ENCODE measurements at places on chromosomes 6 and 20. TPM values are rescaled to one million over a fixed set of nuclear protein-coding genes. Genes with fewer than 3 reads are reported as not detected.

Gene NFATC2
- 0.23 TPM for total RNA-seq

Gene TXLNB
- total RNA-seq, result 0.18 TPM

Gene ISM1
- total RNA-seq, result 0.47 TPM

Gene LST1
- total RNA-seq, result not detected

Gene FAM209A
- not detected for total RNA-seq

Gene MCHR2
- not detected for total RNA-seq

Gene ZSCAN16
- total RNA-seq, result 9.9 TPM

Gene ID1
- total RNA-seq, result 489 TPM

Gene SASH1
- total RNA-seq, result 4.5 TPM

Gene RPS10
- 3,936 TPM for total RNA-seq

Gene TEAD3
- total RNA-seq, result 7.1 TPM

Gene SLC17A1
- total RNA-seq, result not detected

Gene L3MBTL1
- 1.1 TPM for total RNA-seq

Gene EPHA7
- 5.6 TPM for total RNA-seq

Gene BPIFB4
- not detected for total RNA-seq

Gene VIP
- total RNA-seq, result not detected

Gene TMEM63B
- 28.6 TPM for total RNA-seq

Gene TGM2
- total RNA-seq, result 7.1 TPM

Gene CCDC167
- 44.2 TPM for total RNA-seq

Gene SFTA2
- total RNA-seq, result not detected

Gene CLPSL1
- not detected for total RNA-seq

Gene KCNK17
- total RNA-seq, result not detected

Gene WFDC10B
- not detected for total RNA-seq

Gene NKX2-2
- total RNA-seq, result 0.56 TPM

Gene TCP11
- not detected for total RNA-seq

Gene HNF4A
- not detected for total RNA-seq

Gene RBPJL
- not detected for total RNA-seq

Gene PEX7
- 7.2 TPM for total RNA-seq

Gene UBD
- 1.1 TPM for total RNA-seq

Gene DEF6
- total RNA-seq, result 0.43 TPM

Gene SLC35A1
- total RNA-seq, result 22.2 TPM

Gene FITM2
- 7.6 TPM for total RNA-seq

Gene RSPH9
- not detected for total RNA-seq

Gene RBM24
- total RNA-seq, result 1.0 TPM

Gene GATA5
- 0.41 TPM for total RNA-seq

Gene CCDC170
- total RNA-seq, result not detected

Gene DUSP15
- total RNA-seq, result 9.2 TPM

Gene HCK
- total RNA-seq, result not detected

Gene TMEM74B
- not detected for total RNA-seq

Gene CCR6
- total RNA-seq, result not detected

Gene FERMT1
- 0.56 TPM for total RNA-seq

Gene ERGIC3
- total RNA-seq, result 503 TPM

Gene CLPSL2
- total RNA-seq, result not detected

Gene EYA4
- total RNA-seq, result 33.7 TPM

Gene DAAM2
- 9.6 TPM for total RNA-seq

Gene FAM217A
- total RNA-seq, result not detected

Gene BNIP5
- not detected for total RNA-seq

Gene KCNK5
- 0.58 TPM for total RNA-seq

Gene C6orf132
- total RNA-seq, result not detected

Gene SLC22A3
- not detected for total RNA-seq

Gene IRAK1BP1
- total RNA-seq, result 1.2 TPM

Gene ADGRF5
- total RNA-seq, result not detected

Gene FOXC1
- 4.8 TPM for total RNA-seq

Gene VGLL2
- total RNA-seq, result 0.50 TPM
